Bronchial epithelial cell (primary cell): ENCODE measurements at places on chromosomes 7 and 10. TPM values are rescaled to one million over a fixed set of nuclear protein-coding genes. Genes with fewer than 3 reads are reported as not detected.
A peak's percentile ranks its signal among the peaks of the same experiment; 100 is the strongest.

The HECTD2 gene
- total RNA-seq: 1.6 and 2.3 TPM in 2 replicates

The HOXA9 gene
- total RNA-seq: not detected in 2 replicates

The SFRP4 gene
- total RNA-seq: 0.26 TPM in 1 of 2 replicates, not detected in the other

The FAM13C gene
- total RNA-seq: under 0.01 TPM in 1 of 2 replicates, not detected in the other

The ASZ1 gene
- not detected in 2 replicates for total RNA-seq

The NEUROD6 gene
- not detected in 2 replicates for total RNA-seq

DNA sequence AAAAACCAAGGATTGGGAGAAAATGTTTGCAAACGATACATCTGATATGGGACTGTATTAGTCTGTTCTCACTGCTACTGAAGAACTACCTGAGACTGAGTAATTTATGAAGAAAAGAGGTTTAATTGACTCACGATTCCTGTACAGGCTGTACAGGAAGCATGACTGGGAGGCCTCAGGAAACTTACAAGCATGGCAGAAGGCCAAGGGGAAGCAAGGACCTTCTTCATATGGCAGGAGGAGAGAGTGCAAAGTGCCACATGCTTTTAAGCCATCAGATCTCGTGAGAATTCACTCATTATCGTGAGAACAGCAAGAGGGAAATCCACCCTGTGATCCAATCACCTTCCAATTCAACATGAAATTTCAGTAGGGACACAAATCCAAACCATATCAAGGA is 11.0 kb downstream of the ZNF713 start:
- DNase-seq: peak; percentile 4

DNA sequence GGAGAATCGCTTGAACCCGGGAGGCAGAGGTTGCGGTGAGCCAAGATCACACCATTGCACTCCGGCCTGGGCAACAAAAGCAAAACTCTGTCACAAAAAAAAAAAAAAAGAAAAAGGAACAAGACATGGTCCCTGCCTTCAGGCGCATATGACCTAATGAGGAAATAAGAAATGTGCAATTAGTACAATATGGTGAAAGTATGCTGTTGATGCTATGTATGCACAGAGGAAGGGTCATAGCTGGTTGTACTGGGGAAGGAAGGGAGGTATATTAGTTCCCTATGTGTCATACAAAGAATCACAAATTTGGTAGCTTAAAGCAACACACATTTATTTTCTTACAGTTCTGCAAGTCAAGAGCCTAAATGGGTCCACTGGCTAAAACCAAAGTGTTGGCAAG is 97.8 kb upstream of the MPP7 start:
- no peak for DNase-seq

- peak; percentile 10 for DNase-seq
These were observed 59.9 kb downstream of the INSIG1 start for GRCh38 chr7:155357573-155358041.

- DNase-seq: peak; percentile 8
These were observed 67.9 kb downstream of the PPP1R9A start for GRCh38 chr7:94975336-94975735.

- no peak for DNase-seq
These were observed 6.7 kb downstream of the TSC22D4 start for GRCh38 chr7:100472121-100472851.

DNA sequence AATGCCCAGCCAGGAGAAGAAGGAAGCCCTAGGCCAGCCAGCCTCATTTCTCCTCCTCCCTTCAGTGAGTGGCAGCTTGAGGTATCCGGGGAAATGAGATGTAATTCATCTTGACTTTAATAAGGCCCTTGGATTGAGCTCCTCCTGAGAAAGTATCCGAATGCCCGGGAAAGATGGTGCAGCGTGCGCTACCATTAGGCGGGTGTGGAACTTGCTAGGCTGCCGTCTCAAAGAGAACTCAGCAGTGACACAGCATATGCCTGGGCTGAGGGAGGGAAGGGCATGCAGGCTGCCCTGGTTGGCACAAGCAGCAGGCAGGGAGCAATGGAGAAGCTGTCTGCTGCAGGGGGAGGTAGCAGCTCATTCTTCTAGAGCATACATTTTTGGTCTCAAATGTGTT is 659.8 kb upstream of the FOXK1 start:
- no peak for DNase-seq

DNA sequence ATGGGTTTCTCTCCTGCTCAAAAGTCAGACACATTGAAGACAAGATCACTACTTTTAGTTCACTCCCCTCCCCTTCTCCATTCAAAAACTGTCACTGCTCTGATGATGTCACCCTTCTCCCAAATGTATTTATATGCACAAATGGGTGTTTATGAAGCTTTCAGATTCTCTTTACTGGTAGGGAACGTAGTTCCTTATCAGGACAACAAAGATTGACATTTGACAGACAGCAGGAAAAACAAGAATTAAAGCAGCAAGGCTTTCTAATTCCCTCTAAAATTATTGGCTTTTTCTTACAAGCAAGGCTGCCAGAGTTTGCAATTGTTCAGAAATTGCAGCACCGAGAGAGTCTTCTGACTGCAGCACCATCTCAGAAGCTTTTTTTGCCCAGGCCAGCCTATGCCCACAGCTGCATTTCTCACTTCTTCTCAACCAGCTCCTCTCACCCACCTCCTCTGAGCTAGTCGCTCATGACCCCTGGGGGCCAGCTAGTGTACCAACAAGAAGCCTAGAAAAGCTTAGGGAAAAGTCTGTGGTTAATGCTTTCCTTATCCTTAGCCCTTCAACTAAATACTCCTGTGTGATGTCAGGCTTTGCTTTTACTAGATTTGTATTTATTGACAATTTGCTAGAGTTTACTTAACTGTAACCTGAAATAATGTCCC is 265.1 kb downstream of the HTR7 start:
- DNase-seq: peak; percentile 41

DNA sequence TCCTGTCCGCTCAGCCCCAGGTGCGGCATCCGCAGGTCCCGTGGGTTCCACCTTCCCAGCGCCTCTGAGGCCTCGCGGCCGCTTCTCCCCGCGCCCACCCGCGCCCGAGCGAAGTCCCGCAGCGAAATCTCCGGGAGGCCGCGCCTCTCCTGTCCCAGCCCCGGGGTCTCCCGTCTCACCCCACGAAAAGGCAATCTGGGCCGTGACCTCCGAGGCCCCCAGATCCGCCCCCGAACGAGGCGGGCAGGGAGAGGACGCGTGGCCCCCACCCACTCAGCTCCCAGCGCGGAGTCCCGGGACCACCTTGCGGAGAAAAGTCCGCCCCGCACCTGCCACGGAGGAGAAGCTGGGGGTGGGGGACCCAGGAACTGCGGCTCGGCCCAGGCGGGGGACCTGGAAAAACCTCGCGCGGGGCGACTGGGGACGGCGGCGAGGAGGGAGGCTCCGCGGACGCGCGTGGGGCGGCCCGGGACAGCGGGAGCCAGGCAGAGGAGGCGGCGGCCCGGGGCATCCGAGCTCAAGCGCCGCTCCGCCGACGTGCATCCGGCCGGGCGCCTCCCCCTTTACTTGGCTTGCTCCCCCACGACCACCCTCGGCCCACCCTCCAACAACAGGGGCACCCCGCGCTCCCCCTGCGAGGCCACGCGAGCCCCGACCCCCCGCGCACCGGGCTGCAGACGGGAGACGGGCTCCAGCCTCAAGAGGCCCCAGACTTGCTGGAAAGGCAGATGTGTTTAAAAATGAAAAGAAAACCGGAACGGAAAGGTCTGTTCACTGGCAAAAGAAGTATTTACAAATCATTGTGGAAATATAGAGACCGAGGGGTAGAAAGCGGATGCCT is 33.0 kb upstream of the RNF32 start:
- no peak for DNase-seq

DNA sequence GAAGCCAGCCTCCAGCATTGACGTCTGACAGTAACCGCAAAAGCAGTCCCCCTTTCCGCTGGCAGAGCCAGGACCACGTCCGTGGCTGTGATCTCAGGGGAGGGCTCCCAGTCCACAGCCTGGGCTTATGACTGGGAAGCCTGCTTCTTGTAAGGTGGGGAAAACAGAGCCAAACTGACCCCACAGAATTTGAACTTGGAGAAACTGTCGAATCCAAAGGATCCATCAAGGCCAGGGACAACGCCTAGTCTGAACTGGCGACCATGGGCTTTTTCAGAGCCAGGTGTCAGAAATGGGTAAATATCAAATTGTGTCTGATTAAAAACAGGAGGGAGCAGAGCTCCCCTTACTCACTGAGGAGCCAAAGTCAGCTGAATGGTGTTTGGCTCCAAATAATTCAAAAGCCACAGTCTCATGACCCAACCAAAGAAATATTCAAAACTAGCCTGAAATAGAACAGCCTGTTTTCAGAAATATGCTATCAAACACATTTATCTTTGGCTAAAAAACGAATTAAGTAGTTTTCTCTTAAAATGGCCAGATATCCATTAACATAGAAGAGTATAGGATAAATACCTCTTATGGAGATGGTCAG is 751.4 kb upstream of the GALNT17 start:
- DNase-seq: no peak

GRCh38 chr10:59695637-59696036 is 14.0 kb downstream of the SLC16A9 start:
- DNase-seq: no peak

DNA sequence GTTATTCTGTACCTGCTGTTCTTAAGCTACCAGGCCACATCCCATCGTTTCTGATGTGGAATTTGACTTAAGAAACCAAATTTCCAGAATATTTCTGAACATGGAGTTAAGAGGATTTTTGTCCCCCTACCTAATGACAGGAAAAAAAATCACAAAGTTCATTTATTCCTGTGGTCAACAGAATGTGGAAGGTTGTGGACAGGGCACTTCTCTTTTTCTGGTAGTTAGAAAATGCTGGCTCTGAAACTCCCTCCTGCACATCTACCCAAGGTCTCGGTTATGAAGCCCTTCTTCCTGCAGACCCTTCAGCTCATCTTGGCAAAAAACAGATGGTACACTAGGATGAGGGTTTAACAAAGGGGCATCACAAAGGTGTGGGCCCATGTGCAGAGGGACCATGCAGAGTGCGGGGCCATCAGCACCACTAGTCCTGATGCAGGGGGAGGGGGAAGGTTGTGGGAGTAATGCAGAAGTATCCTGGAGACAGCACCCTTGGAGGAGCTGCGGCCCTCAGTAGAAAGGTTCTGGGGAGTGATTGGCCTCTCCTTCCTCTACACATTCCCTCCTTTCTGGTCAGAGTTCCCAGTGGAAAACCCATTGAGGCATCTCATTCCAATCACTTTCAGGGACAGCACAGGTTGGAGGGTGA is 9.8 kb downstream of the ALOX5 start:
- DNase-seq: no peak

GRCh38 chr10:49015700-49016099 is 76.1 kb upstream of the LRRC18 start:
- no peak for DNase-seq
